Sigmoid colon (tissue), 7 donors: ENCODE measurements at places on chromosomes 4 and X. TPM values are rescaled to one million over a fixed set of nuclear protein-coding genes. Genes with fewer than 3 reads are reported as not detected.

SOWAHB gene
- 0.28 TPM for total RNA-seq

GRCh38 chrX:28324321-28324721 lies 262.9 kb upstream of the IL1RAPL1 start:
- no peak overlapping the region for H3K4me3 ChIP-seq
- no peak overlapping the region for H3K27ac ChIP-seq
- no peaks in the 10 kb centered on the region for H3K27me3 ChIP-seq

DNA sequence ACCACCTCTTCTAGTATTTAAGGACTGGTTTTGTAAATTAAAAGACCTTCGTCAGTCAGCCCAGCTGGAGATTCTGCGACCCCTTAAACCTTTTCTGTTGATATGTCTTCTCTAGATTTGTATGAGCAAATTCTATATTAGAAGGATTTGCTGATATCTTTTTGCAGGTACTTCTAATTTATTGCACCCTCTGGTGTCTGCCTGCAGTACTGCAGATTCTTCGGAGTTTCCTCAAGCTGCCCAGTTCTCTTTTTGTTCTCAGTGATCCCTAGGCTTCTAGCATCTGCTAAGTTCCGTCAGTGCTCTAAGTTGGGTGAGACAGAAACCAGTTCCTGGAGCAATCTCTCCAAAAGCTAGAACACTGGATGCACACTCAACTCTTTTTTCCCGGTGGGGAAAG lies 545.2 kb downstream of the C4orf33 start:
- H3K4me1 ChIP-seq: no peaks in the 10 kb centered on the region
- H3K4me3 ChIP-seq: no peak overlapping the region
- no peaks in the 10 kb centered on the region for H3K36me3 ChIP-seq
- H3K27ac ChIP-seq: no peak overlapping the region

GRCh38 chr4:153610623-153611376 lies 73.3 kb upstream of the TLR2 start:
- H3K36me3 ChIP-seq: peaks cover 13% of the 10 kb centered on the region
- H3K4me3 ChIP-seq: no peak overlapping the region
- no peak for DNase-seq
- peak overlapping the region; percentile 14 for H3K27ac ChIP-seq
